Hippocampal formation (tissue), 2 donors: ENCODE measurements at places on chromosomes 2 and 18.

GRCh38 chr2:78034706-78035105 lies 512.5 kb upstream of the LRRTM4 start:
- DNase-seq: no peak

DNA sequence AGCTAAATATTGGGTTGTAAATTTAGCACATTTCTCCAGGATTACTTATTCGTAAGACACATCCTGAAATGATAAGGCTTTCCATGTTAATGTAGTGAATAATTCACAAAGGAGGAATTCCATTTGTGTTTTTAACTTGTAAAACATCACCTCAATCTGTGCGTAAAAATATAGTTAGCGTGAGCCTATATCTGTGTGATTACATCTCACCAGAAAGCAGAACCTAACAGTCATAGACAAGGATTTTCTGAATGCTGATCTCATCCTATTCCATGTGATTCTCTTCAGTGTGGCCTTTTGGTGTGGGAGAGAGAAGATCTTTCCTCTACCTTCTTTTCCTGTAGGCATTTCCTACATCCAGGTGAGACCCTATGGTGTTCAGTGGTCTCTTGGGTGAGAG lies 263.2 kb upstream of the RASGRP3 start:
- DNase-seq: no peak

- peak; percentile 2 for DNase-seq
Observed at GRCh38 chr2:136665736-136666135, 99.6 kb upstream of the THSD7B start.

DNA sequence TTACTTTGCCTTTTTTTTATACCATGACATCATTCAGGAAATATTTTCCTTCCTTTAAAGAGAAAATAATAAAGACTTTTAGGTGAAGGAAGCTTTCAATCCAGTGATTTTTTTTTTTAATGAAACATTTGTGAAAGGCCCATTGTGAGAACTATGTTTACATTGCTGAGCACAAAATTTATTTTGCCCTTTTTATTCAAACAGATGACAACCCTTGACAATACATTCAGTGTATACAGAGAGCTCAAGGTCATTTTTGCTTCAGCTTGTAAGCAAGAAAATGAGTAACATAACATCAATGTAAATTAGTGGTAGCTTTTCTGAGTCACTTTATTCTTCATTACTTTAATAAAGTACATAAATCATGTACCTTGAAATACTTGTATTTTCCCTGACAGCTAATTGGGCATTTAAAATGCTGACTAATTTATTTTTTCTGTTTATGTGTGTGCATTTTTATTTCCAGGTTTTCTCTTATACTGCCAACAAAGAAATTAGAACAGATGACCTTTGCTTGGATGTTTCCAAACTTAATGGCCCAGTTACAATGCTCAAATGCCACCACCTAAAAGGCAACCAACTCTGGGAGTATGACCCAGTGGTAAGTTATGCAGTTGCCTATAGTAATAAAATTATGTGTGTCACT lies 121.6 kb downstream of the GALNT1 start:
- no peak for DNase-seq

DNA sequence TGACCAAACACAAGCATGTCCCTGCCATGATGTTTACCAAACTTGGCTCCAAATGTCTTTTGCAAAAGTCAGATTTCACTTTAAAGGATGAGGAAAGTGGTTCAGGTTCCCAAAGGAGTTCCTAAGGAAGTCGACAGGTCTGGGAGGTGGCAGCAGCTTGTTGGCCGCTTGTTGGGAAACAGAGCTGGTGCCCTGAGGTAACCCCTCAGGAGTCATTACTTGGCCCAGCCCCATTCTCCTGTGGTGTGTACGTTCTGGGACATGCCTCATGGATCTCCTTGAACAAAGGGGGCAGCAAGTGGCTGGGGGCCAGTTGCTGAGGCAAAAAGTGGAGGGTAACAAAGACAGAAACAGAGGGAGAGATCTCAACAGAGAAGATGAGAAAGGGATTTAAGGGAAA lies 10.9 kb downstream of the TMBIM1 start:
- no peak for DNase-seq
